ENCODE measurements at places on chromosomes 16 and 17.

DNA sequence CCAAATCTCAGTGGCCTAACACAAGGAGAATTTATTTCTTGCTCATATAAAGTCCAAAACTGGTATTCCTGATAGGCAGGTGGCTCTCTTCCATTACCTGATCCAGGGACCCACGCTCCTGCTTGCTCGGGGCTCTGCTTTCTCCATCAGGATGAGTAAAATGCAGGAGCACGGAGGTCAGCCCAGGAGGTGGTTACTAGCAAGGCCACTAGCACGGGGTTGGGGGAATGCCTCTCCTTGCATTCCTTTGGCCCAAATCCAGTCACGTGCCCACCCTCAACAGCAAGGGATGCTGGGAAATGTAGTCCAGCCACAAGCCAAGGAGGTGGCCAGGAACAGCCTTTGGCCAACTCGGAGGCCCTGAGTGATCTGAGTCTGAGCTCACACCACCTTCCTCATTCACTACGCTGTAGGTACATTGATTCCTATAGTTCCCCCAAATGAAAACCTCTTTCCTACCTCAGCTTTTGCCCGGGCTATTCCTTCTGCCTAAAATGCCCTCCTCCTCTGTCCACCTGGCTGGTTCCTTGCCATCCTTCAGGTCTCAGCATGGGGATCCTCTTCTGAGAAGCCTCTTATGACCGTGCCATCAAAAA, 38.3 kb upstream of the HAPSTR1 start:
- no peak for DNase-seq

GRCh38 chr17:72654706-72655105, 437.8 kb downstream of the SLC39A11 start:
- no peak for DNase-seq

GRCh38 chr16:80936410-80936809, 70.3 kb downstream of the CMC2 start:
- DNase-seq, result no peak

- DNase-seq, result no peak
Observed at GRCh38 chr16:89956505-89957215, 8.1 kb downstream of the DEF8 start.

DNA sequence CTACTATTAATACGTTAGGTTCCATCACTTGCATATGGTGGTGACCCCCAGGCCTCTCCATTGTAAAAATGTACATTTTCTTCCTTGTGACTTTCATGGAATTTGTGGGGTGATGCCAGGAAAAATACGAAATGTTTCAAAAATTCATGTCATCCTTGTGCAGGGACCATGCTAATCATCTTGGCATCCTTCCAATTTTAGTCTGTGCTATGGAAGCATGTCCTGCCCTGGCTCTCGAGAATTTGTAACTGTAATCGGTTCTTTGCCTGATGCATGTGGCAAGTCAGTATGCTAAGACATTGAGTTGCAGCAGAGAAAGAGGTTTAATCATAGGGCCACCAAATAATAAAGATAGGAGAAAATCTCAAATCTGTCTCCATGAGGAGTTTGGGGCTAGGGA, 14.3 kb upstream of the GINS3 start:
- no peak for DNase-seq

DNA sequence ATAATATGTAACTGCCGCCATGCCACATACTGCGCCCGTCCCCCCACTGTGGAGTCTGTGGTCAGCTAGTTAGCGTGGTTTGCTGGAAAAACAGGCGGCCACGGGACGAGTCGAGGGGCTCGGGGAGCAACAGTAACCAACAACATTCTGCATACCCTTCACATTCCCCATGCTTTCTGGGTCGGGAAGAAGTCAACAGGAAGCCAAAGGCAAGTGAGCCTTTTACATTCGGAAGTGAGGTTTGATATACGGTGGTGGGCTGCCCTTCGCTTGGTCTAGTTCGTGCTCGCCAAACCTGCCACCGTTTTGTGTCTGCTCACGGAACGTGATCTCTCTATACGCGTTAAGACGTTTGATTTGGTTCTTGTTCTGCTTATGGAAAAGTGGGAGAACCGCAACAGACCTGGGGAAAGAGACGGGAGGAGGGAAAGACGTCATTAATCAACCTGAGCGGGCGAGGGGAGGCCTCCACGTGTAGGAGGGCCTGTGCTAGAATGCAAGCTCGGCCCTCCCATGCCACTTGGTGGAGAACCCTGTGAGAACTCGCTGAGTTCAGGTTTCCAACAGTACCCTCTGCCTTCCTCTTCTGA, 28.9 kb upstream of the CFAP20 start:
- DNase-seq, result no peak

DNA sequence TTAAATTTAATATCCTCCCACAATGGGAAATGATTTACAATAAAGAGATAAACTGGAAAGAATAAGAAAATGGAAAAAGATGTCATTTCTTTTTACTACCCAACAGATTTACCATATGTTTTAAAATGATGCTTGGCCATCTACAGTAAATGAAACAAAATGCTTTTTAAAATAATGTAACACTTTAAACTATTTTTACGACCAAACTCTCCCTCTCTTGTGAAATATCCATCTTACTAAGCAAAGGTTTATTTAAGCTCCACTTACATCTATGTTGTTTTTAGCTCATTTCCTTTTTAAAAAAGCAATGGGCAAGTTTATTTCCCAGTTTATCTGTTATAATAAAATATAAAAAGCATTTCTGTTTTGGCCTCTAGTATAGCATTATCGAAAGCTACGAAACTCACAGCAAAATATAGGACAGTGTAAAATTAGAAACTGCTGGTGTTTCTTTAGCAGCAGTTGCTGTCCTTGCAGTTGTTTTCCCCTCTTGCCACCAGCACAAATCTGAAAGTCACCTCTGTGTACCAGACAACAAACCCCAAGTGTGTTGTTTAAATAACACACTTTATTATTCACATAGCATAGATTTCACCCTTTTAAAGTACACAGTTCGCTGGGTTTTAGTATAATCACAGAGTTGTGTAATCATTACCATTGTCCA, 195.1 kb downstream of the CDRT15L2 start:
- DNase-seq, result no peak

DNA sequence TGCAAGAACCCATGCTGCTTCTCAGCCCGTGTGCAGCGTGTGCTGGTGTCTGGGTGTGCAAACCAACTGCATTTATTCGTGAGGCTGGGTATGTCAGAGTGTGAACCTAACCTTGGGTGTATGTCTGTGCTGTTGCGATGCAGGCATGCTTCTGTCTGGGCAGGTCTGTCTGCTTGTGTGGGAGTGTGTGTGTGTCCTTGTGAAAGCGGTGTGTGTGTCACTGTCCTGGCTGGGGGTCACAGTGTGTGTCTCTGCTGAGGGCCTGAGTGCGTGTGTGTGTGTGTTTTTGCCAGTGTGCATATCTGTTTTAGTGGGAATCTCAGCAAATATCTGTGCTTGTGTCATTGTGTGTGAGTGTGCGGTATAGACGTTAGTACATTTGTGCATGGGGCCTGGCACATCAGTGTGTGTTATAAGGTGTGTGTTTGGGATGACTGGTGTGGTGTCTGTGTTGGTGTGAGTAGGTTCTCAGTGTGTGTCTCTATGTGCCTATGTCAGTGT, 121.8 kb downstream of the CYLD start:
- DNase-seq, result no peak

DNA sequence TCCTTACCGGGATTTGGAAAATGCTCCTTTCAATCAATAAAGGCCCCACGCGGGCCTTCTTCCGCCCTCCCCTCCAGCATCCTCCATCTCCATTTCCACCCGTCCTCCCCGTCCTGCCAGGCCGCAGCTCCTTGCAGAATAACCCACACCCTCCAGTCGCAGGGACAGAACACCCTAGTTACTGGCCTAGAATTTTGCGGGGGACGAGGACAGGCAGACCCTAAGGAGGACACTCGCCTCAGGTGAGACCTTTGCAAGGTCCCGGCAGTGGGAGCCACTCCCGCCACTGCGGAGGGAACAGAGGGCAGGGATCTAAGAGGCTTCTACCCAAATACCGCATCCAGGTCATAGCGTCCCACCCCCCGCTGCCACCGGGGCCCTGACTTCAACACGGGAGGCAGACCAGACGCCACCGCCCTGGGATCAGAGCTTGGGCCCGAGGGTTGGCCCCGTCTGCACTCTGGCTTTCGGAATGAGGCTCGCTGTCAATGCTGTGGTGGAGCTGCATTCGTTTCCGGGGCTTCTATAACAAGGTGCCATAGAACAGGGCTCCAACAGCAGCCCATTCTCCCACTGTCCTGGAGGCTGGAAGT, 26.8 kb downstream of the SLC25A10 start:
- no peak for DNase-seq

DNA sequence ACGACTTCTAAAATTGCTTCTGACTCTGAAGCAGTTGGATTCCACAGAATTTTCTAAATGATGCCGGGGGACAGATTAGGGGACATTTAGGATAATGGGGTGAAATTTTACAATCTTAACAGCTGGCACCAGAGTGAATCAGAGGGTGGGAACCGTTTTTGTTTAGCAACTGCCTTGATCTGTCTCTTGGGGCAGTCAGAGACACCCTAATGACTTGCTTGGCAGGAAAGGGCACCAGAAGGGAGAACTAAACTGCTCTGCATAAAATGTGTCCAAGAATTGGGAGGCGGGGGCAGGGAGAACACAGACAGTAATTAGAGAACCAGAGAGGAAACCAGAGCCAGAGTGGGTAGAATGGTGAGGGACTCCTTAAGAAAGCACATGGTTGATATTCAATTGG, 6.1 kb upstream of the ABCC12 start:
- DNase-seq, result no peak

DNA sequence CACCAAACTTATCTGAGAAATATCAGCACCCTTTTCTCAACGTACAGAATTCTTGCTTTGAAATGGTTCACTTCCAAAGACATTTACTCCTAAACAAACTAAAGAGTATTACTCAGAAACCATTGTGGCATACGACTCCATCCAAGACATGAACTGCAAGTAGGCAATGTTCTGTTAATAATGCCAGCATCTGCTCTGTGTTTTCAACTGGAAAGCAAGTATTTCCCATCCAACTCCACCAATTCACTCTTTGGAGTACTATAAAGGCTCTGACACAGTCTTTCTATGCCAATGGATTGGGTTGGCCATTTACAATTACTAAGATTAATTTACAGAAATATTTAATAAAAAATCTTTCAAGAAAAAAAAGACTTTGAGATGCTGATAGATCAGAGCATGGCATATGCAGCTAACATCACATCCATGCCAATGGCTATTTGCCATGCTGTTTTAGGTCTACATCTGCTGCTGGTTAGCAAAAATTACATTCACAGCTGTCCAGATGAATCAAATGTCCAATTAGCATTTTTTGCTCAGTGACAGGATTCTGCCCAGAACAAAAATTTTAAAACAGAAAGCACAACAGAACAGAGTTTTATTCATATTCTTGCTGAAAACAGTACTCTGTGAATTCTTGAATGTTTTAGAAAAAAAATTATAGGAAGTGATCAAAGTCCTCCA, 65.9 kb upstream of the HLF start:
- no peak for DNase-seq

DNA sequence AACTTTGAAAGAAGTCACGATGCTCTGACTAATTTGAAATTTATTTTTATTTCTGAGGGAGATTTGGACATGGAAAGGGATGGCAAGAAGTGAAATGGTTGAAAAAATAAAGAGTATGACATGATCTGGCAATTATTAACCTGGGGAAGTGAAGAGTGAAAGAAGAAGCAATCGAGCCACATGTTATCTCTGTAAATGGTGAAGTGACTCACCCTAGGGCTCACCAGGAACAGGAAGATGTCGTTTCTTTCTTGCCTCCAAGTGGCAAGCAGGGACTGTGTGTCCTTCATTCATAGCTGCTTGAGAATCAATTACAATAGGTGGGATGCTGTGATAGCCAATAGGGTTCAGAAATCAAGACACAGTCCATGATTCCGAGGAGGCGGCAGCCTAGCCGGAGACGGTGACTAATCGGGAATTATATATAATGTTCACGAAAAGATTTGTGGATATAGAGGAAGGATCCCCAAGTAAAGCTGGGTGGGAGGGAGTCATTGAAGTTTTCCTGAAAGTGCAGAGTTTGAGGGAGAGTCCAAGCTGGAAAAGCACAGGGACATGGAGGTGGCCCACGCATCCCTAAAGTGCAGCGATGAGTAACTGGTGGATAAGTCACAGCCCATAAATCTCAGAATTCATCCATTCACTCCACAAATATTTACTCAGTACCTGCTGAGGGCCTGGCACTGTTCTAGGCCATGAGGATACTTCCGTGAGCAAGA, 18.2 kb upstream of the KRT20 start:
- no peak for DNase-seq

DNA sequence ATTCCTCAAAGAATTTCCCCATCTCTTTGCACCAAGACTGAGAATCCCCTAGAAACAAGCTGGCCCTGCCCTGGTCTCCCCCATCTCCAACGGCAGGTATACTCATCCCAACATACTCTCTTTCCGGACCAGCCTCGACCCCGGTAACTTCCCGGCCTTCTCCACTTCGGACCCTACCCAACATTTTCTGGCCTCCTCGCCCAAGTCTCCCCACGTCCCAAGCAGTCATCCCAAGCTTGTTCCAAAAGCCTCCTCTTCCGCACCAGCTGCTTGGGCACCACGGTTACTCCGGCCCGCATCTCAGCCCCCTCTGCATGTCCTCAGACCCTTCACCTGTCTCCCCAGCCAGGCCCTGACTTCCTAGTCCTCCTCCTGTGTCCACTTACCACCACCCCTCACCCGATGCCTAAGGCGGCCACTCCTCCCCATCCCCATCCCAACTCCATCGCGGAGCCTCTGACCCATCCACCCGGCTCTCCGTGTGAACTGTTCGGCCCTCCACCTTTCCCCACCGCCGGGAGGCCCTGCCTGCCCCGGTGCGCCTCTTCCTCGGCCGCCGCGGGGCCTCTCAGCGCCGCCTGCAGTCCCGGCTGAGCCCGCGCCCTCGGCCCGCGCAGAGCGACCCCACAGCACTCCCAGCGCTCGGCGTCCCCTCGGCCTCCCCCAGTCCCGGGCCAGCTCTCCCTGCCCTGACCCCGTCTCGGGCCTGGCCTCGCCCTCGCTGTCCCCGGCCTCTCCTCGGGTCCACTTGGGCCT, 994 bp downstream of the PITPNA start:
- no peak for DNase-seq

DNA sequence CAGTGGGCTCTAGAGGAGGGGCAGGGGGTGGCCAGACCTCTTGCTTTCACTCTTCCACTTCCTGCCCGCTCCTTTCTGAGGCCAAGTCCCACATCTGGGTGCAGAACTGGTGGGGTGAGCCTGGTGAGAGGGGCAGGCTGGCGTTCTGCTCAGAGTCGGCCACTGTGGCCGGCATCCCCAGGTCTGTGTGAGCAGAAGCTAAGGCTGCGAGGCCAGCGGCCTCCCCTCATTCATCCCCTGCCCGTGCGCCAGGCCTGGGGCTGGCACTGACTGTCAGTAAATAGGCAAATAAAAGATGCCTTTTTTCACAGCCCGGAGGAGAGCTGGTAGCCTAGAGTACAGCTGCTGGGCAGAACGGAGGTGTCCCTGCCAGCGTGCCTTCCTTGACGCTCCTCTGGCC, 1.2 kb downstream of the DEF8 start:
- DNase-seq, result no peak

- no peak for DNase-seq
Observed at GRCh38 chr16:49590166-49590871, 216.7 kb downstream of the C16orf78 start.

DNA sequence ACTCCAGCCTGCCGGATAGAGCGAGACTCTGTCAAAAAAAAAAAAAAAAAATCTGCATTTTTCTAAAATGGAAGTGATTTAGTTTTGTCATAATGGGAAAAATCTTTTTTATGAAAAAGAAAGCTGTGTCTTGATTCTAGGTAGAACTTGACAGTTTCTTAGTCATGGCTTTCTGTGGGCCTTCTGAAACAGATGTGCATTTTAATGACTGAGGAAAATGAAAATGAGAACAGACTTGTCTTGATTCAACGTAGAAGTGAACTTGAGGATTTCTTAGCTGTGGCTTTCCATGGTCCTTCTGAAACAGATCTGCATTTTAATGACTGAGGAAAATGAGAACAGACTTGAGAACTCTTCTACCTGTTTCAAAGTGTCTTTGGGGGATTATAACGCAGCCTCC, 171.7 kb downstream of the VPS53 start:
- DNase-seq, result no peak
